Stomach (tissue), 19 donors: ENCODE measurements at places on chromosomes 1 and 21.

GRCh38 chr1:5465281-5465711 lies 526.9 kb downstream of the NPHP4 start:
- peak; percentile 44 for DNase-seq

DNA sequence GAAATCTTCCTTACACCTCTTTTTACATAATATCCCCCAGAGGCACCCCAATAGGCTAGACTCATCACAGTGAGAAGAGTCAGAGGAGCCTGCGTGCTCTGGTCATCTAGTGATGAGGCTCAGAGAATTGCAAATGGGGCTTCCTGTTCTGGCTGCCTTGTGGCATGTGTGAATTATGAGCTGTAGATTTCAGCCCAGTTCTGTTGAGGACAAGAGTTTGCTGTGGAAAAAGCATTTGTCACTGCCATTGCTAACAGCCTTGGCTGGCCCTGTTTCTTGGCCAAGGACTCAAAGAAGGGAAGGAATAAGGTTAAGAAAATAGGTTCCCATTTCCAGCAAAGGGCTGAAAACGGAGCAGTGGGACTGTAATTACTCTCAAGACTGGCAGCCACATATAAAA lies 30.7 kb downstream of the MRAP start:
- no peak for DNase-seq

DNA sequence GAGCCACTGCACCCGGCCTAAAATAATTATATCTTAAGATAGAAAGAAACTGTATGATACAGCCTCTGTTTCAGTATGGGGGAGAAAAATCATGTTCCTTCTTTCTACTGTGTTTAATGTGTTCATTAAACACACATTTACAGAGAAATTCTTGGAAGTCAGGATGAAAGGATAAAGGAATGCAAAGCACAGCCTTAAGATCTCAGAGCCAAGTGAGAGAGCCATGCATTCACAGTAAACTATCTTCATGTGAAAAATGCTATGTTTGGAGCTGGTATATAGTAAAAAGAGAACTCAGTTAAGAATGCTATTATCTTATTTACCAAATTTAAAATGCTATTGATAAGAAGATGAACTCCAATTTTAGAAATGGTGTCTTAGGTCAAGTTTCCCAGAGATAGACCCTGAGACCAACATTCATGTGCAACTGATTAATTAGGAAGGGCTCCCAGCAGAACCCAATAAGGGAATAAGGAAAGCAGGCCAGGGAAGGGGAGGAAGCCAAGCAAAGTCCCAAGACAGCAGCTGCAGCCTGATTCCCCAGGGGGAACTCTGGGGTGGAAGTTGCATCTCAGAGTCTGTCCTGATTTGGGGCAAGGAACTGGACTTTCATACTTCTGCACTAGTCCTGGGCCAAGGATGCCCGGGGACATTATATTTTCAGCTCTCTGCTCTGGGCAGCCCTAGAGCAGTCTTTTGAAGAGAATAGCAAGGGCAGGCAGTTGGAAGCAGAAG lies 130.0 kb upstream of the ZNF648 start:
- no peak for DNase-seq

GRCh38 chr1:85681087-85681486 lies 27.1 kb downstream of the ZNHIT6 start:
- peak; percentile 70 for DNase-seq

GRCh38 chr1:96144636-96145035 lies 576.9 kb upstream of the PTBP2 start:
- DNase-seq, result no peak

DNA sequence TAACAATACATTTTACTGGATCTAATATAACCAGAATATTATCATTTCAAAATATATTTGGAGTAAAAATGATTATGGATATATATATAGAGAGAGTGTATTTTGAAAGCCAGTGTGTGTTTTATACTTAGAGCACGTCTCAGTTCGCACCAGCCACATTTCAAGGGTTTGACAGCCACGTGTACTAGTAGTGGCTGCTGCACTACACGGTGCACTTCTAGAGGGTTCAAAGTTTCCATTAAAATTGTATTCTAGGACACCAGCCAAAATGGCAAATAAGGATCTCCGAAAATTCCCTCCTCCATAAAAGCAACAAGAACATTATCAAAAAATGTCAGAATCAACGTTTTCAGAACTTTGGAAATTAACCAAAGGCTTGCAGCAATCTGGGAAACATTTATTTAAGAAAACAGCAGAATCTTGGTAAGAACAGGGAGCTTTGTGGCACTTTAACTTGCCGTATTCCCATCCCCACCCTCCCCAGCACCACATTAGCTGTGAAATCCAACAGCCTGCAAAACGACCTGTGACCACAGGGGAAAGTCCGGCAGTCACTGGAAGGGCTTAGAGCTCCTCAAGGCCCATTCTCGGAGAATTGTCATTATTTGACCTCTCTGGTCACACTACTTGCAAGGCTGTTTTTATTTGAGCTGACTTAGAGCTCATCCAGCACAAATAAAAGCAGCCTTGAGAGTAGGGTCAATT lies 33.5 kb upstream of the MRPS6 start:
- DNase-seq, result no peak

- DNase-seq, result no peak
Measured at GRCh38 chr1:52139817-52140540, 1.9 kb upstream of the ZFYVE9 start.

- DNase-seq, result no peak
Measured at GRCh38 chr1:29565490-29565889, 329.2 kb downstream of the PTPRU start.

DNA sequence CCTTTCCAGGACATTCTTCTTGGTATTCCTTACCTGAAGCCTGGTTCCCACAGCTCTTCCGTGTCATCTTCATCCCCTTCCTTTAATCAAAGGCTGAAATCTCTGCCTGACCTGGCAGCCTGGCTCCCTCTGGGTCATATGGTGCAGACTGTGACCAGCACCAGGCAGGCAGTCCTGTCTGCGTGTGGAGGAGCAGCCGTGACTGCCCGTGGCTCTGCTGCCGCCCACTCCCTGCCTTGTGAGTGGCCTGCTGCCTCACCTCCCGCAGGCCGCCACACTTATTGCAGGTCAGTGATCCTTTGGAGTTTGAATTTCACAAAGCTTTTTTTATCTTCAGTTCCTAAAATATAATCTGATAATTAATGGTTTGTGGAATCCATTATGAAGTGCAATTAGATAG lies 36.2 kb upstream of the EPHA8 start:
- no peak for DNase-seq

DNA sequence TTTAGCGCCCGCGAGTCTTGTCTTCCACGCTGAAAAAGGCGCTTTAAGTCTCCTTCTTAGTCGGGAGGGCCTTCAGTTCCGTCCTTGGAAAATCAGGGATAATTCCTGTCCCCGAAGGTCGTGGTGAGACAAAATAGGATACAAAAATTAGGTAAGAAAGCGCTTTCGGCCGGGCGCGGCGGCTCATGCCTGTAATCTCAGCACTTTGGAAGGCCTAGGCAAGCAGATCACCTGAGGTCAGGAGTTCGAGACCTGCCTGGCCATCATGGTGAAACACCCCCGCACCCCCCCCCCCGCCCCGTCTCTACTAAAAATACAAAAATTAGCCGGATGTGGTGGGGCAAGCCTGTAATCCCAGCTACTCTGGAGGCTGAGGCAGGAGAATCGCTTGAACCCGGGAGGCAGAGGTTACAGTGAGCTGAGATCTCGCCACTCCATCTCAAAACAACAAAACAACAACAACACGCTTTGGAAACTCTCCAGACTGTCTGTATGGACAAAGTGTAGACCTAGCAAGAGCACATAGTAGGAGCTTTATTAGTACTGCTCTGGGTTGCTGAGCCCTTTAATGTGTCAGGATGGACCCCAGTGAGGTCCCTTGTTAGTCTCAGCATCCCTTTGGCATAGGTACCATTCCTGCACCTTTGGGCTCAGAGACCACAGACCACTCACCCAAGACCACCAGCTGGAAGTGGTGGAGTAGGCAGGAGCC lies 790 bp upstream of the TMEM54 start:
- no peak for DNase-seq

DNA sequence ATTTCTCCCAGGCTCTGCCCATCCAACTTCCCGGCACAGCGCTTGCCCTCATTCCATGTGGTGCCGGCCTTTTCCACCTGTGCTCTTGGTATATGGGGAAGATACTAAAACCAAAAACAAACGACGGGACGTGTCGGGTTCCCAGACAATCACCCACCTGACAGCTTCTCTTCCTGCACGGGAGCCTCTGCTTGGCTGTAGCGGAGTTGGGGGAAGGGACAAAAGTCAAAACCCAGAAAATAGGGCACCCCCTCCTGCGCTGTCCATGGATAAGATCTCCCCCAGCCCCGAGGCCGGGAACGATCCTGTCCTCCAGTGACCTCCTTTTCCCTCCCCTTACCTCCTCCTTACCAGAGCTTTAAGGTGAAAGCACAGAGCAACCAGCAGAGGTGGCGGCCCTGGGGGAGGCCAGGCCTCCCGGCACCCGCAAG lies 640 bp downstream of the JTB start:
- DNase-seq, result no peak

- DNase-seq, result no peak
Measured at GRCh38 chr1:50251702-50252101, 143.0 kb downstream of the ELAVL4 start.

- DNase-seq, result no peak
Measured at GRCh38 chr21:38493549-38494250, 4.6 kb downstream of the ERG start.

GRCh38 chr1:31830511-31830910 lies 14.7 kb upstream of the SPOCD1 start:
- DNase-seq, result no peak

DNA sequence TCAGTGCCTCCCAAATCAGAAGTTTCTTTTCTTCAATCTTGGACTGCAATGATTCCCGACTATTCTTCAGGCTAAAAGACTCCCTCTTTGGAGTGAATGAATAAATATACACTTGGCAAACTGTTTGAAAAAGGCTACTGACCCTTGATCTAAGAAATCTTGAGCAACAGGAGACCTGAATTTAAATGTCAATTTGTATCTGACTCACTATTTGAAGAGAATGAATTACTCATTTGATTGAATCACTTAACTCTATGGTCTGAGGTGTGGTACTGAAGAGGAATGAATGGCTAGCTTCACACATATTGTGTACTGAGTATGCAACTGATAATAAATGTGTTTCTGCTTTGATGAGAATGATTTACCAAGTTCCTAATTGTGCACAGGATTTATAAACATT lies 4.6 kb upstream of the SMG7 start:
- peak; percentile 40 for DNase-seq

DNA sequence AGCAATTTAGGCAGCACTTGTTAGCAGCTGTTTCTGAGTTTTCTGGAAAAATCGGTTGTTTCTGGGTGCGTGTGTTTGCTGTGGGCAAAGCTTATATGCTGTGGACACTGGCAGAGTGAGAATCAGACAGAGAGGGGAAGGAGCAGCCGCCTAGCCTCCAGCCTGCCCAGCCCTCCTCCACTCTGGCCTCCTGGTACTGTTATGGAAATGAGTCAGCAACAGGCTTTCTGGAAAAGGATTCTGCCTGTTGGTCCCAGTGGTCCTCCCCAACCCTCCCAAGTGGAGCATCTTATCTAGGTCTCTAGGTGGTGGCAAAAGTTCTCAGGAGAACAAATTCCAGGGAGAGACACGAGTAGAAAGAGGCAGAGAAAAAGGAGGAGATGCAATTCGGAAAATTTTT lies 42.2 kb upstream of the GOLT1A start:
- no peak for DNase-seq

DNA sequence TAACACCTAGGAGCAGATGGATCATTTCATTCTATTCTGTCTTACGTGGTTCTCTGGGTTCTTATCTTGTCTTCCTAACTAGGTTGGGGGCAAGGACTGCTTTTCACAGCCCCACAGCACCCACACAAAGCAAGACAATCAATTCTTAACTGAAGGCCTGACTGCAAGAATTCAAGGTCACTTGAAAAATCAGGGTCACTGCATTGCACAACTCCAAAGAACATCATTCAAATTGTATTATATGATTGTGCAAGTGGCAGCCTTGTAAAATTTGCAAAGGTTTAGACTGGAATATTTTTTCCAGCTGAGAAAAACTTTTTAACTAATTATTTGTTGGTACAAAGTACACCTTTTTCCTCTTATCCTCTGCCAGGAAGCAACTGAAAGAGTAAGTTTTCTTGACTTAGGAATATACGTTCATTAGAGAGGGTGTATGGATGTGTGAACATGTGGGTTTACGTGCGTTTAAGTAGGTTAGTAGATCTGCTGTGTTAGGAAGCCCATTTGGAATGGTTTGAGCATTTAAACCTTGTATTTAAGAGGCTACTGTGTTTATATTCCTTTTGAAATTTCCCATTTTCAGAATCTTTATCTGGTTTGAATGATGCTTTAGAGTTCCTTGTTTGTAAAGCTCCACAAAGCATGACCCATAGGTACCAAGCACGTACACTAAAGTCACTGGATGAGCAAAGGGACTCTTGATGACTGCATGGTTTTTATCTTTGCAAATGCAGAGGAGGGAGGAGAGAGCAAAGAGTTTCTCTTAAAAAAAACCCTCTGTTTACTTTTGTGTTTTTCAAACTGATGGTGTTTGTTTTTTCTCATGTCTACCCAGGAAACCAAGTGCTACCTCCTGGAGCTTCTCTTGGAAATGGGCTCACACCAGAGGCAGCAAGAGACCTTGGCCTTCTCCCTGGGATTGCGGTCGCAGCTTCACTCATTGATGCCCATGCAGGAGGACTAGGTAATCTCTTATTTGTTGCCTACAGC lies 214.9 kb downstream of the FGGY start:
- no peak for DNase-seq

GRCh38 chr1:160907976-160908375 lies 23.0 kb upstream of the ITLN1 start:
- peak; percentile 82 for DNase-seq

- no peak for DNase-seq
Measured at GRCh38 chr1:38992412-38993111, 1.5 kb downstream of the AKIRIN1 start.

DNA sequence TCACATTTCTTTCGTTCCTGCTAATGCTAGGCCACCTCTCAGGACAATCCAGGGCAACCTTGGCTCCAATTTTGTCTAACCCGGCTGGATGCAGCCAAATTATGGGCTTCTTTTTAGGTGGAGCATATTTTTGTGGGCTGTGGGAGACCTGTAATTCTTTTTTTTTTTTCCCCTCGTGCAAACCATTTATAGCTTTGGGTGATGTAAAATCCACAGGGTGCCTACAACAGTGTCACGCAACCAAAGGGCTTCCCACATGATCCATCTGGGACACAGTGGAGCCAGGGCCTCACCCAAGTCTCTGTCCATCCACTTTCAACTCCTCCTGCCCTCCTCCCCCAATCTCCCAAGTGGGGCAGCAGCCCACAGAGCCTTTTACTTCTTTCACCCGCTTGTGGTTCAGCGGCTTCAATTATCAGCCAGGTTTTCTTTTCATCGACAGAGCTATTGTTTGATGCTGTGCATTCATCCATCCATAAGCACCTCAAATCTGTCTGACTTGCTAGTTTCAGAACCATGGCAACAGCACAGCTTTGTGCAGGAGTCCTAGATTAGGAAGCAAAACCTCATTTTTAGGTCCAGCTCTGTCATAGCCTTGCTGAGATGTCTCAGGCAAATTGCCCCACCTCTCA lies 10.0 kb upstream of the OVAAL start:
- no peak for DNase-seq

- no peak for DNase-seq
Measured at GRCh38 chr1:234769284-234769985, 159.5 kb upstream of the IRF2BP2 start.
